ENCODE measurements at places on chromosomes 12 and 14. TPM values are rescaled to one million over a fixed set of nuclear protein-coding genes. Genes with fewer than 3 reads are reported as not detected.
A peak's percentile ranks its signal among the peaks of the same experiment; 100 is the strongest.

GRCh38 chr12:52126605-52127578 is 47.4 kb downstream of the SMIM41 start:
- H3K4me1 ChIP-seq, result peaks cover 6% of the 10 kb centered on the region
- H3K36me3 ChIP-seq, result no peaks in the 10 kb centered on the region
- no peaks in the 10 kb centered on the region for H3K27me3 ChIP-seq
- no peak overlapping the region for H3K4me3 ChIP-seq

DNA sequence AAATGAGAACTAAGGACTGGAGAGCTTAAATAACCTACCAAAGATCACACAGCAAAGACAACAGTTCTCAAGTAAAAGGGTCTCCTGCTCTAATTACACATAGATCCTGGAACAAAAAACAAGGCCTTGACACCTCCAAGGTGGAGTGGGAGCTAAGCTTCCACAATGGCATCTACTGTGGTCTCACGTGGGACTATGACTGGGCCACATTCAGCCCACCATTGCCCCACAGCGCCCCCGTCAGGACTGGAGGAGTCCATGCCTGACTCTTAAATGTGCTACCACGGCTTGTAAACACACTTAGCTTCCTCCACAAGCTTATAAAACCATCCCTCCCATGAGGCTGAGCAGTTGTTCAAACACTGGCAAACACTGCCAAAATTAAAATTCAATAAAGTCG is 88.5 kb downstream of the GCH1 start:
- no peaks in the 10 kb centered on the region for H3K36me3 ChIP-seq
- no peak overlapping the region for H3K27ac ChIP-seq
- peaks cover 13% of the 10 kb centered on the region for H3K27me3 ChIP-seq
- no peak overlapping the region for H3K4me3 ChIP-seq

DNA sequence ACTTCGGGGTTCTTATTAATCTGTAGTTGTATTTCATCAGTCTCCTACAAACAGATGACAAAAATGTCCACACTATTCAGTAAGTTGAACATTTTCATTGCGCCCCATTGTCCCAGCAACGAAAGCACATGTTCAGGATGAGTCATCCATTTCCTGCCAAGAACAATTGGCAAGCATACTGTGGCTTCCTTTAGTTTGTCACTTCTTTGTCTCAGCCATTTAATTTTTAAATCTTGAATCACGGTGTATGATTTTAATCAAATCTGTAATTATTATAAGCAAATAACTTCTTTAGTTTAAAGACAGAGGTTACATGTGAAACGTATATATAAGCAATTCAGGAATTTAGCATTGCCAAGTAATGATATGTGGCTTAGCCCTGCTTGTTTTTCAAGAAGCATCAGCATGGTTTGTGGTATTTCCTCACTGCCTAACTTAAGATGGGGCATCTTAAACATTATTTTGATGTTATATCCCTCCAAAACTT is 211.3 kb upstream of the KRR1 start:
- peak overlapping the region; percentile 5 for H3K4me3 ChIP-seq
- peak; percentile 92 for DNase-seq

DNA sequence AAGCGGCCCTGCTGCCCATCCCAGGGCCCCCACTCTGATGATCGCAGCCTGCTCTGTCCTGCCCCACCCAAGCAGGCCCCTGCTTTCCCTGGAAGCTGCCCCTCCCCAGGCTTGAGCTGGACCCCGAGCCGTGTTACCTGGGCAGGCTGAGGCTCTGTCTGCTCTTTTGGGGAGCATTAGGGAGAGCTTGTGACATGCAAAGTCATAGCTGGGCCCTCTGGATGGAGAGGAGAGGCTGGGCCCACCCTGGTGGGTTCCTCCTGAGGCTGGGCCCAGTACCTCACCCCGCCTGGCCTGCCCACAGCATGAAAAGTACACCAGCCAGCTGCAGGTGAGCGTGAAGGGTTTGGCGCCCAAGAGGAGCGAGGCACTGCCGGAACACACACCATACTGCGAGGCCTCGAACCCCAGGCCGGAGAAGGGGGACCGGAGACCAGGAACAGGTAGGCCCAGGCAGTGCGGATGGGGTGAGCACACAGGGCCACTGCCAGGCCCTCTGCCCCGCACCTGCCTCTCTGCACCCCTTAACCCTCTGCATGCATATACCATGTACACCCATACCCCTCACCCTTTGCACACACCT is 15.0 kb downstream of the CEP170B start:
- DNase-seq, result no peak
- no peak overlapping the region for H3K27ac ChIP-seq
- H3K27me3 ChIP-seq, result no peaks in the 10 kb centered on the region
- H3K4me3 ChIP-seq, result no peak overlapping the region

DNA sequence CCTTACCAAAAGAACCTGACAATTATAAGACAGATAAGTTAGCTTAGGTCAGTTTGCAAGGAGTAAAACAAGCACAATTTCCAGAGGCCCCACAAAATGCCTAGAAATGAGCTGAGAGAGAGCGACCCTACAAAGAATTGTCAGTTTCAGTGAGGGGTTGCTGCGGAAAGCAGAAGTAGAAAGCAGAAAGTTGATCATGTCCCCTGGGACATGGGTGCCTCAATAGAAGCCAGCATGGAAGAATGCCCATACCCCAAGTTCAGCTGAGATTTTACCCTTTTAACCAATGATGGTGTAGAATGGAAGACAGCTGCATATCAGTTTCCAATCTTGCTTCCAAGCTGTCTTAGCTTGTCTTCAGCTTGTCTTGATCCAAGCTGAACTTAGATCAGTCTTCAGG is 21.8 kb upstream of the CRY1 start:
- peaks cover 20% of the 10 kb centered on the region for H3K27me3 ChIP-seq
- H3K4me1 ChIP-seq, result no peaks in the 10 kb centered on the region
- no peaks in the 10 kb centered on the region for H3K36me3 ChIP-seq
- H3K4me3 ChIP-seq, result no peak overlapping the region

The GALNT9 gene
- total RNA-seq, result 3.2 TPM

The POTEM gene
- not detected for total RNA-seq

GRCh38 chr12:15181017-15181683 is 40.1 kb downstream of the RERG start:
- no peak overlapping the region for H3K4me3 ChIP-seq
- peaks cover 4% of the 10 kb centered on the region for H3K36me3 ChIP-seq
- DNase-seq, result no peak
- no peaks in the 10 kb centered on the region for H3K27me3 ChIP-seq

- H3K27me3 ChIP-seq, result no peaks in the 10 kb centered on the region
- H3K27ac ChIP-seq, result no peak overlapping the region
- DNase-seq, result no peak
These were observed 365.1 kb upstream of the DIO2 start for GRCh38 chr14:80576401-80576800.

The KRT3 gene
- total RNA-seq, result not detected

DNA sequence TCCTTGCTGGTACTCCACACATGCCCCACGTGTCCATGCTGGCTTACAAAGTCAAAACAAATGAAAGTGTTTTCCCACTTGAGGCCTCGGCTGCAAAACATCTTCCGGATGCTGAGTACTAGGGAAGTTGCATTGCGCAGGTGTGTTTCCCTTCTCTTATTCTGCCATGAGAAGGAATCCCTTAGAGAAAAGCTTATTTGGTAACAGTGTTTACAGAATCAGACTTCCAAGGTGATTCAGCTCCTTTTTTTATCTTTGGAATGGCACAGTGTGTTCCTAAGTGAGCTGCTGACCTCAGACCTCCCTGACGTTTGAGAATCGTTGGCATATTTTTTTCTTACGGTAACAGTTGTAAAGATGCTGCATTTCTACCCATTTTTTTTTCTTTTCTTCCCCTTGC is 211.3 kb downstream of the ESR2 start:
- no peaks in the 10 kb centered on the region for H3K27me3 ChIP-seq
- peak overlapping the region; percentile 56 for H3K4me3 ChIP-seq
- peaks cover 7% of the 10 kb centered on the region for H3K36me3 ChIP-seq
- peaks cover 33% of the 10 kb centered on the region for H3K4me1 ChIP-seq

GRCh38 chr12:57821474-57822214 is 3.1 kb upstream of the AVIL start:
- peaks cover 77% of the 10 kb centered on the region for H3K36me3 ChIP-seq
- H3K4me1 ChIP-seq, result no peaks in the 10 kb centered on the region
- H3K4me3 ChIP-seq, result no peak overlapping the region
- H3K27ac ChIP-seq, result no peak overlapping the region
- no peaks in the 10 kb centered on the region for H3K27me3 ChIP-seq

All from MCF 10A (cell line).